SHP77 treated with DMSO at 0.1 percent for 48 hours (cell line): ENCODE measurements at places on chromosomes 1 and 21.

GRCh38 chr1:155522069-155522468 lies 40.5 kb downstream of the ASH1L start:
- DNase-seq = no peak

DNA sequence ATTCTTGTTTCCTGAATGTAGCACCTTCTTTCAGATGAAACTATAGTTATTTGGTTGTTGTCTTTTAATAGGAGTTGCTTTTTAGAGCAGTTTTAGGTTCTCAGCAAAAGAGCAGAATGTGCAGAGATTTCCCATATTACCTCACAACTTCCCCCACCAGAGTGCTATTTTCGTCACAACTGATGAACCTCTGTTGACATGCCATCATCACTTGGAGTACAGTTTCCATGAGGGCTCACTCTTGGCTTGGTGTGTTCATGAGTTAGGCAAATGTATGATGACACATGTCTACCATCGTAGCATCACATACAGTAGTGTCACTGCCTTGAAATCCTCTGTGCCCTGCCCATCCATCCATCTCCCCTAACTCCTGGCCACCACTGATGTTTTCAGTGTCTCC lies 3.7 kb downstream of the IBA57 start:
- no peak for DNase-seq

- no peak for DNase-seq
Measured at GRCh38 chr1:47629201-47629600, 191.4 kb downstream of the FOXD2 start.

GRCh38 chr1:115922801-115923200 lies 53.5 kb upstream of the SLC22A15 start:
- DNase-seq = no peak

GRCh38 chr1:24248859-24249258 lies 61.8 kb upstream of the IFNLR1 start:
- no peak for DNase-seq

DNA sequence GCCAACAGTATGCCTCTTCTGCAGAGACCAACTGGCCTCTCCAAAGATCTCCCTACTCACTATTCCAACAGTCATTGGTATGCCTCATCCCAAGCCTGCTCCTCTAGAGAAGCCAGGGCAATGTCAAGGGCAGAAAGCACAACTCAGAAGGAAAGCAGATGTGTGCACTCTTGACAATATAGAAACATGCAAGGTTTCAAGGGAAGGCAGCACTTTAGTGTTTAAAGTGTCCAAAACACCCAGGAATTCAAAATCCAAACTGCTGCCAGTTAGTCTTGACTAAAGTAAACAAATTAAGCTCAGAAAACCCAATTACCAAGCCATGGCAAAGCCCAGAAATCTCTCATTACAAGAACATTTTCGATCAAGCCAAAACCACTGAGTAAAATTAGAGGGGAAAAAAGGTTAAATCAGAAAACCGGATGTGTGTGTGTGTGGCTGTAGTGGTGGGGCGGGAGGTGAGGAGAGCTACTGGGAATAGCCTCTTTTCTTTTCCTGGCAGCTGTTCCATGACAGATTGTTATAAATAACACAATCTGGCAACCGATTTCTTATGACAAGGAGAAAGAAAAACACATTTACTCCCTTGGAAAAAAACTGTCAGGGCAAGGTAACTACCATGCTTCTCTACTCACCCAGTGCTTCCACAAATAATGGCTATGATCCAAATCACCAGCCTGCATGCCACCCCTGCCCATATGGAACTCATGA lies 39.2 kb downstream of the EIF2B3 start:
- DNase-seq = peak; percentile 72

DNA sequence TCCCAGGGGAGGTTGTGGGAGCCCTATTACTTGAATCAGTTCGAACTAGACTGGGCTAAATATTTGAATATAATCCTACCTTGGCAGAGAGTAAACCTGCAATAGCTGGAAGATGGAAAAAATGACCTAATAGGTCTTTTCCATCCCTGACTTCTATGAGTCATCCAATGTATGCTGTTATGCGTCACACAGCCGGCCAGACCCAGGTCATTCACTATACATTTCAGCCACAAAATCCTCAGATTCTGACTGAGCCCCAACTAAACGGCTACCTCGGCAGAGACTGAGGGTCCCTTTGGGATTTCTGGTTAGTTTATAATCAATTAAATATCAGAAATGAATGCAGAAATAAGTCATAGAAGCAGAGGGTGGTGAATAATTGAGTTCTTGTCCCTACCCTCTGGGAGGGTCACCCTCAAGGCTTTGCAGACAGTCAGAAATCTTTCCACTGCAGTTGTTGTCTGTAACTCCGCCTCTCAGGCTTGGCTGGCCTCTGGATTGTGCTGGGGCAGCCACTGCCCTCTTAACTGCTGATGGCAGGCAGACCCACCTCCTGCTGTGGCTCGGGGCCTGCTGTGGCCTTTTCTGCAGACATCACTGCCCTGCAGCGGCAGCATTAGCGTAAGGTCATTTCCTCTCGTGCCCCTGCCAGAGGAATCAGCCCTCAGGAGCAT lies 240.5 kb downstream of the TGFB2 start:
- peak; percentile 20 for DNase-seq

DNA sequence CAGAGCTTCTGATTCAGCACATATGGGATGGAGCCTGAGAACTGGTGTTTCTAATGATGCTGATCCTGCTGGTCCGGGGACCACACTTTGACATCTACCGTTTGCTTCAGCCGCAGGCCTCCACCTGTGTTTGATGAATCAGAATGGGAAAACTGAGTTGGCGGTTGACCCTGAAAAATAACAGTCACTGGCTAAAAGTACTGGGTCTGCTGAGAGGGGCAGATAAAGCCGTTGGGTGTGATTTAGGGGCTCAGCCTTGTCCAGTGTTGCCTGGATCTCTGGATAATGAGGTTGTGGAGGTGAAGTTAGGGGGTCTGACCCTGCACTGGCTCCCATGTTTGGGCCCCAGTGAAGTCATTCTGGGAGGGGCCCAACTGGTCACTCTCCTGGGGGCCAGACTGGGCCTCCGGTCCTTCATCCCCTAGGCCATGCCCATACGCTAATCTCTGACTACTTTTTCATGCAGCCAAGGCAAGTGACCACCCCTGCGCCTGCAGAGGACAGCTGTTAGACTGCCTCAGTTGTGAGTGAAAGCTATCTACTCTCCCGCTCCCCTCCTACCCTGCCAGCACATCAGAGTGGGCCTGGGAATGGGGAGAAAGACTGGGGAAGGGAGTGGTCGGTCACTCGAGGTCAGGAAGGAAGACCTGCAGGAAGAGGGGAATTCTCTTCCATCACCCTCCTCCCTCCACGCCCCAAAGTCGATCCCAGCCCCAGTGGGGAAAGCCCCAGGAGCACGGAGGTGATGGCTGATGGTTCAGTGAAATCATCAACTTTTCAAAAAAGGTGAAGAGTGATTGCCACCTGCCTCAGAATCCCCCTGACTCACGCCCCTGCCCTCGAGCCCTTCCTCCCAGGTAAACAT lies 27.7 kb downstream of the VASH2 start:
- DNase-seq = no peak

GRCh38 chr1:3530086-3530925 lies 75.8 kb downstream of the ARHGEF16 start:
- no peak for DNase-seq

DNA sequence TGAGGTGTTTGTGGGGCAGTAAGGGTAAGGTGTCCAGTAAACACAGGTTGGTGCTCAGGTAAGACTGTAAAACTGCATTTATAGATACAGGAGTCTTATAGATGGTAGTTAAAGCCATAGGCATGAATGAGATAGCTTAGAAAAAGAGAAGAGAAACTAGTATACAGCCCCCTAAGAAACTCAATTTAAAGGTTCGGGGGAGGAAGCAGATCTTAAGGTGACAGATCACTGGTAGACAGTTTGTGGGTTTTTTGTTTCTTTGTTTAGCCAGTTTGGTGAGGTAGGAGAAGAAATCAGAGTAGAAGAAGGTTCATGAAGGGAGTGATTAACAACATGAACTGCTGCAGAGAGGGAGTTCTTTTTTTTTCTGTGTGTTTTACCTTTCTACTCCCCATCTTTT lies 6.1 kb upstream of the AGO3 start:
- DNase-seq = no peak

GRCh38 chr1:119676571-119677206 lies 28.6 kb upstream of the ZNF697 start:
- no peak for DNase-seq

- no peak for DNase-seq
Measured at GRCh38 chr1:27307874-27308598, 13.9 kb upstream of the TMEM222 start.

- no peak for DNase-seq
Measured at GRCh38 chr21:14942801-14943490, 121.9 kb downstream of the NRIP1 start.

GRCh38 chr1:150841626-150842025 lies 33.6 kb upstream of the CTSK start:
- DNase-seq = no peak

DNA sequence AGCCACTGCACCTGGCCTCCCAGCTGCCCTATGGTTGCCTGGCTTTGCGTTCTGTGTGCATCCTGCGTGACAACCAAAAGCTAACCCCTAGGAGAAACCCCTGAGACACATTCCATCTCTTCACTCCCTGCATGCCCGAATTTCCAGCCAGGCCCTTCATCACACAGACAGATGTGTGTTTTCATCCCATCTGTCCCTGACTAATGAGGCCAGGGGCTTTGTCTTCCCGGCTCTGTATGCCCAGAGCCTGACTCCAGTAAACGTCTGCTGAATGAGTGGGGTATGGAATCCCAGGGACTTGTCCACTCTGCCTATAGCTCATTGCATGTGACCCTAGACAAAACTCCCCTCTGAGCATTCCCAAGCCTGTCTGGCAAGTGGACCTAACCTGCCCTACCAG lies 9.6 kb downstream of the ESPN start:
- no peak for DNase-seq

DNA sequence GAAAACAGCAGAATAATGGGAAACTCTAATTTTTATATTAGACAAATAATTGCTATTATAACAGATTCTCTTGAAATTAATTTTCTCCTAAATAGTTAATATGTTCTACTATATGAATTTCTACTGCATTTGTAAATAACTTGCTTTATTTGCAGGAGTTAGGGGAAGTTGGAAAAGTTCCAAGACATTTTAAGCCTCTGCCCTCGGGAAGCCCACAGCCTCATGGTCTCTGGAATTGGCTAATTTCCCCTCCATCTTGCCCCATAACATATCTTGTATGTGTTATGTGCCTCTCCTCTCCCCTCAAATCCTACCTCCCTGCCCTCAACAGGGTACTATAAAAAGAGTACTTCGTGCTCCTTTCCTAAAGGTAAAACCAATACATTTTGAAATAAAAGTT lies 271.4 kb upstream of the NR5A2 start:
- DNase-seq = no peak

DNA sequence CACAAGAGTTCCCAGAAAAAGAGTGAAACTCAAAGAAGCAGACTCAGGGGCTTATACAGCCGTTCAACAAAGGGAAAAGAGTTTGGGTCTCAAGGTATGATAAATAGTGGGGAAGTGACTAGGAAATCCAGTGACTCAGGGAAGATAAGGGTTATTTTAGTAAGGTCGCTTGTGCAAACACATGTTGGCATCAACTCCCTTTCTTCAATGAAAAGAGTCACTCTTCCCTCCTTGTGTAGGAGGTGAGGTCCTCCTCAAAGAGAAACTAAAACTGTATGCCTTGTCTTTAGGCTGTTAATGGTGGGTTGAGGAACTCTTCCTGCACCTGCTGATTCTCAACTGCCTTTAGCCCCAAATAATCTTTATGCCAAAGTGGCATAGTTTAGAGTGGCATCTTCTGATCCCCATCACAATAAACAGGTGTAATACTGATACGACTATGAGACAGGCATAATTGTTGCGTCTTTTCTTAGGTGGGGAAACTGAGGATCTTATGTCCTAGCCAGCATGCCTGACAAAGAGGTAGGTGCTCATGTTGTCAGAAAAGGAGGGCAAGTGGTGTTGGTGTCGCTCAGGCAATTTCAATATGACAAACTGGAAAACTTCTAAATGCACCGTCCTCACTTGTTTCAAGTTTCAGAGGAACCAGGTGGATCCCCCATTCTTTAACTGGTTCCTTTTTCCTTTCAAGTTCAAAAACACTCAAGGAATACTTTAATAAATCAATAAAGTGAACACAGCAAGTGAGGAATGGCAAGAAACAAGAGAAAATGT lies 294.1 kb upstream of the RUNX1 start:
- DNase-seq = no peak

GRCh38 chr21:42414928-42415769 lies 11.4 kb downstream of the UBASH3A start:
- DNase-seq = peak; percentile 7

- peak; percentile 85 for DNase-seq
Measured at GRCh38 chr1:182616130-182617013, 12.2 kb upstream of the RGS16 start.

- DNase-seq = no peak
Measured at GRCh38 chr1:30466026-30466425, 257.4 kb downstream of the MATN1 start.

DNA sequence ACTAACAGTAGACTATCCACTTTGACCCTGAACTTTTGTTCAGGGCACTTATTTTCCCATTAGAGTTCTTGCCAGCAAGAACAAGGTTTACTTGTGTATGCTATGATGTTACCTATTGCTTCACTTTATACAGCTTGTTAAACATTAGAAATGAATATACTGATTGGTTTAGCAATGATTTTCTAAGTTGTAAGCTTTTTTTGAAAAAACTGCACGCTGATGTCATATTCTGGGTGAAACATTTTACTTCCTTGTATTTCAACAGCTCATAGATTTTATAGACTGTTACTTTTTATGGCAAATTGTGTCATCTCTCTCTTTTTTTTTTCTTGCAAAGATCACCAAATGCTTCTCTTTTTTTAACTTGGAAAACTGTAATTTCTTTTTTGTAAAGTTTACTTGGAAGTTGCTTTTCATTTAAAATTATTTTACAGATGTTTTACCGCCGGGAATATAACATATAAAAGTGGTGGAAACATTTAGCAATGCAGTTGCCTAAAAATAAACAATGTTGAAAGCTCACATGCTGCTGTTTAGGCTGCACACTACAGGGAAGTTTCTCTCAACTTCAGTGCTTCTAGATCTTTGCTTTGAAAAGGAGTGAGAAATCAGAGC lies 215.3 kb upstream of the NFIA start:
- DNase-seq = no peak

DNA sequence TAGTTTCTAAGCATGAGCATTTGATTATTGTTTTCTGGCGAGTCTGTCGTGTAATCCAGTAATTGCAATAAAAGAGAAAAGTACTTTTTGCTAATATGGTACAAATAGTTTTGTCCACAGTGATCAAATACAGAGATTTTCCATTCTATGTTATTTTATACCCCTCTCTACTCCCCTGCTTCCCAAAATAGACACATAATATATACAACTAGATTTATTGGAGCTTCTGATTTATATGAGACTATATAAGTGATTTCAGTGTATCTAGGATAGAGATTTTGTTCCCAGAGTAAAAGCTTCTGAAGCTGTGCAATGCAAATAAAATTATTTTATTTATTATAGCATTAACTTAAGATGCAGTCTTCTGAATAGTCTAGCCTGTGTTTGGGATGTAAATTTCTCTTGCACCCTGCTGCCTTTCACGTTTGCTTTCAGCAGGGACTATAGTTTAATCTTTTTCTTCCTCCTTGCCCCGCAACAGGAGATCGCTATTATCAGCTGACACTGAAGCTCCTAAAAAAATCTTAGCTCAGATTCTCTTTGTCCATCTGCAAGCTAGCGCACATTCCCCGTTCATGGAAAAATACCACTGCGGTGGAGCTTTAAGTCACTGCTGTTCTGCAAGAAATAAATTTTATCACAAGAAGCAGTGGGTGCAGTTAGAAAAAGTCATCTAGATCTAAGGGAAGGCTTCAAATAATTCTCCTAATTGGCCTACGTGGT lies 273.3 kb downstream of the DISC1 start:
- DNase-seq = no peak

GRCh38 chr1:22851517-22851916 lies 121.1 kb downstream of the LACTBL1 start:
- DNase-seq = no peak
